ENCODE measurements at places on chromosomes 3 and 15.

DNA sequence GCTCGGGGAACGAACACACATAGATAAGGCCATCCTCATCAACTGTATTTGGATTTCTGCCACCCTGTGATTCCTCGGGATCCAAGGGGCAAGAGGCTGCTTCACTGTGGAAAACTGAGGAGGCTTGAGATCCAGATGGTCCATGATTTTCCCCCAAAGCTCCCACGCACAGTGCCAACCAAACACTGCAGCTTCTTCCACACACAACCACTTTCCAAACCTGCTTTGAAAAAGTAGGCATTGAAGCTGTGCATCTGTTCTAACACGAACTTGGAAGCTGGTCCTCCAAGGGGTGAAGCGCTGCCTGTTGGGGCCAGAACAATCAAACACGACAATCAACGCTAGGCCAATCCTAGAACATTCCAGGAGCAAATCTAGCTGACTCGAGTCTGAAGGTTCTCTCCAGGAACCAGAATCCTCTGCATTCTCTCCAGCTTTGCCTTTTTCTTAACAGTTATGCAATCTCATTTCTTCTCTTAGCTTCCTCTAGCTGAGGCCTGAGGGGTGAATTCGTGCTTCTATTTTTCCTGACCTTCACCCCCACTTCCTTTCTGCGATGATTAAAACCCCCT lies 104.4 kb downstream of the LRRK1 start:
- DNase-seq: no peak

DNA sequence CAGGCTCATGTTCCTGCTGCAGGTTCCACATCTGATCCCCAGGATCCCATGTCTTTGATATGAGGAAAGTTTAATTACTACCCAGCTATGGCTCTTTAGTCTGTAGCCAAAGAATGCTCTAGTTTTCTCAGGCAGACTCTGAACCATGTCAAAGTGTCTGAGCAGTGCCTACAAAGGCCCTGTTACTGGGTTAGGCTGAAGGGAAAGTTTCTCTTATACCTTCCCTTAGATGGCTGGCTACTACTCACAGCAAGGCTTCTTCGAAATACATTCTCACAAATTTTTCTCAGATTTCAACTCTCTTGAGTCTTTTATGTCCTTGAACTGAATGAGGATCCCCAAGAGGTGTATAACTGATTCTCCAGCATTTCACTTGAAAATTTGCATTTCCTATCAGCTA lies 102.4 kb downstream of the NR1D2 start:
- no peak for DNase-seq

GRCh38 chr15:66233487-66234415 lies 19.8 kb downstream of the MEGF11 start:
- DNase-seq: no peak

GRCh38 chr15:65833501-65834205 lies 35.6 kb upstream of the RAB11A start:
- DNase-seq: no peak

GRCh38 chr3:31589228-31589627 lies 56.5 kb downstream of the STT3B start:
- no peak for DNase-seq

DNA sequence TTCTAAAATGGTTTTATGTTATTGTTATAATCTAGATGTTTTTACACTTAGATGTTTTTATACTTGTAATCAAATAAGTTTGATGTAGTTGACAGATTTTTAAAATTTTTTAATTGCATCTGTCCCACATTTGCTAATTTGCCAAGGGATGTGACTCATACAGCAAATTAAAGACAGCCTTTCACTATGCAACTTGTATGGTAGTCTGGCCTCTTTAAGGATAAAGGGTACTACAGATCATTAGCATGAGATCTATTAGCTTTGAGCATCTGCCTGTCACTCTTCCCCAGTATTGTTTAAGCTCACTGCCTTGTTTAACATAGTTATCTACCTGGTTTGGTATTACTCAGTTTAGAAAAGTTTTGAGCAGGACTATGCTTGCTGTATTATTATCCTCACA lies 83.0 kb downstream of the NPTN start:
- DNase-seq: no peak

GRCh38 chr15:46354443-46354842 lies 719.6 kb downstream of the SQOR start:
- DNase-seq: no peak

- no peak for DNase-seq
Measured at GRCh38 chr3:71063773-71064290, 519.7 kb downstream of the FOXP1 start.

- DNase-seq: no peak
Measured at GRCh38 chr15:89807689-89808088, 7.0 kb downstream of the ANPEP start.

- no peak for DNase-seq
Measured at GRCh38 chr15:67745073-67746006, 80.0 kb upstream of the SKOR1 start.

DNA sequence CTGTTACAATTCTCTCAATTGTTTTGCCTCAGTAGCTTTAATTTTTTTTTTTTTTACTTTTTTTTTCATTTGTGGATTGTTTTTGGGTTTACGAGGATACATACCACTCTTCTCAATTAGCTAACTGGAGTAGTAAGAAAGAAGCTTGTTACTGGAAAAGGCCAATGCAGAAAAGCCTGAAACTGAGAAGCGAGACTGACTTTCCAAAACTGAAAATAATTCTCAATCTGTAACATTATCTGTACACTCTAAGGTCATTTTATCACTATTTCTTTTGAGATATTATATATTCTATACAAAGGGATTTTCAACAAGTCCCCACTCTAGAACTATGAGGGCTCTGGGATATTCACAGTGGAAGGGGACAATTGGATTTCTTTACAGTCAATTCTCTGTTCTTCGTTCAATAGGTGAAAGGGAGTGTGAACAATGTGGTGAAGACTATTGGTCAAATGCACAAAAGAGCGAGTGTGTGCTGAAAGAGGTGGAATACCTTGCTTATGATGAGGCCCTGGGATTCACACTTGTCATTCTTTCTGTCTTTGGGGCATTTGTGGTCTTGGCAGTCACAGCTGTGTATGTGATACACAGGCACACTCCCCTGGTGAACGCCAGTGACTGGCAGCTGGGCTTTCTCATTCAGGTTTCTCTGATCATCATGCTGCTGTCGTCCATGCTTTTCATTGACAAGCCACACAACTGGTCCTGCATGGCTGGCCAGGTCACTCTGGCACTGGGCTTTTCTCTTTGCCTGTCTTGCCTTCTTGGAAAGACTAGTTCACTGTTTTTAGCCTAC lies 83.9 kb upstream of the KCNAB1 start:
- DNase-seq: no peak

GRCh38 chr3:131224886-131225550 lies 156.6 kb upstream of the NUDT16 start:
- DNase-seq: no peak

DNA sequence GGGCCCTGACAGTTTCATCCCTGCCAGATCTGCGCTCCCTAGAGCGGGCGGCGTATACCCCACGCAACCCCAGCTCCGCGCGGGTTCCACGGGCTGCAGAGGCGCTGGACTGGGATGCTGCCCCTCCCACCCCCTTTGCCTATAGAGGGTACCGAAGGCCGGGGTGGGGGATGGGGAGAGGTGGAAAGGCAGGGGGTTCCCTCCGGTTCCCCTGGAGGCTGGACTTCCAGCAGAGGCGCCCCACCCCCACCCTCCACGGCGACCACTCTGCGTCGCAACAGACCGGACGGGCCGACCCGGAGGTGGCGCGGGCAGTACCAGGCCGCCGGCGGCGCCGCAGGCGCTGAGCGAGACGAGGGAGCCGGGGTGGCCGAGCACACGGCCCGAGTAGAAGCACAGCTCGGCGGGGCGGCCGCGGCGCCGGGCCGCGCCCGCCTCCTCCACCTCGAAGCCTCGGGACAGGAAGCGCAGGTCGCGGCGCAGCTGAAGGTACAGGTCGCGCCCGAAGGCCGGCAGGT lies 995 bp downstream of the ADAMTS17 start:
- DNase-seq: no peak

DNA sequence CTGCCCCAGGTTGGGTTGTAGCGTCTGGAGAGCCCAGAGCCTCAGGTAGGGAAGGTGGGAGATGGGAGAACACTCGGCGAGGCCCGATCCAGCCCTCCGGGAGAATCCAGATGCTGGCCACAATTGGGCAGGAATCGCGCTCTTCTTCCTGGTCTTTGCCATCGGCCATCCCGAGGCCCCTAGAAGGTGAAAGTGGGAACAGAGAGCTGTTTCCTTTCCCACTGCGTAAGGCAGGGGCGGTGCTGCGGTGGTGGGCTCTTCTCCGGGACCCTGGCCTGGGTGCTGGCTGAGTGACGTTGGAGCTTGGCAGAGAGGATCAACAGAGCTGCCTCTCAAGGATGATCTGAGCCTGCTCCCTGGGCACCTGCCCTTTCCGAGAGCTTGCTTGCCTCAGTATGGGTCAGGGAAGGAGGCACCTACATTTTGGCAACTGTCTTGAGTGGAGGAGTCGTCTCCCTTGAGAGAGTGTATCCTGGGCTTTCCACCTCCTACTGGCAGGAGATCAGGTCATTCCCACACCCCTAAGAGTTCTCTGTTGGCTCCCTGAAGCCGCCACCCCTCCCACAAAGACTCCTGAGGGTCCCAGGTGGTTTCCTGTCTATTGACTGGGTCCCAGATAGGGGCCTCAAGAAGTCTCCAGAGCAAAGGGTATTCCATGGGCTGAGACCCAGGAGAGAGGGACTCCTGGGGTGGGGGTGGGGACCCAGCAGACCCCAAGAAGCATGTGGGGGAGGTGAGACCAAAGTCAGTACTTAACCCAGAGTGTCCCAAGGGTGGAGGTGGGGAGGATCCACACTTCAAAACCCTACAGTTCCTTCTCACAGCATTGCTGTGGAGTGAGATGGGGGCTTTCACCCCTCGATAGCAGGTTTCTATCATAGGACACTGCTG lies 1.6 kb downstream of the C15orf39 start:
- no peak for DNase-seq

GRCh38 chr15:42929306-42929848 lies 8.8 kb upstream of the TTBK2 start:
- DNase-seq: no peak

DNA sequence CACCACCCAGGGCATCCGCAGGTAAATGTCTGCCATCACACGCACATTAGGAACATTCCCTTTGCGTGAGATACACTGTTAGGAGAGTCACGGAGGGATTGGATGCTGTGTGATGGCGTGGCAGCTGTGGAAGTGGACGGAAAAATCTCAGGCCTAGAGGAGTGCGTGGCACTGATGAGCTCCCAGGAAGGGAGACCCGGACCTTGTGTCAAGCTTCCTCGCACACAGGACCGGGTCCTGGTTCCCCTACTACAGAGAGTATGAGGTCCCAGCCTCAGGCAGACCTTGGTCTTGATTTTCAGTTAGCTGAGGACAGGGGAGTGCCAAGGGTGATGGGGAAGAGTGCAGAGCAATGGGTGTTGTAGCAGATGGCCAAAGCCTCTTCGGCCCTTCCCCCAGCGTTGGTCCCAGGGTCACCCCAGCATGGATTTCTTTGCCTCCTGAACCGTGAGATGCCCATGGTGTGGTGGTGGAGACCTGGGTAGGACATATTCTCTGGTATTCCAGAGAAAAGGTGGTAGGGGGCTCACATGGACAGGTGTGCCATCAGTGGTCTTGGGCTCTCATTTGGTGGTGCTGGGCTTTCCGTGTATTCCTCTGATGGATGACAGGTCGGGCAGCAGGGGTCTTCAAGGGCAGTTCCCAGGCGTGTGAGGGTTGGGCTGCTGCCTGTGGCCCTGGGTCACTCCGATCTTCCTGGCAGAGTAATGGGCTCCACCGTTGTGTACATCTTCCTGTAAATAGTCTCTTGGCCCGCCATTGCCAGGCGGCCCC lies 105.1 kb downstream of the SNRPN start:
- DNase-seq: no peak

DNA sequence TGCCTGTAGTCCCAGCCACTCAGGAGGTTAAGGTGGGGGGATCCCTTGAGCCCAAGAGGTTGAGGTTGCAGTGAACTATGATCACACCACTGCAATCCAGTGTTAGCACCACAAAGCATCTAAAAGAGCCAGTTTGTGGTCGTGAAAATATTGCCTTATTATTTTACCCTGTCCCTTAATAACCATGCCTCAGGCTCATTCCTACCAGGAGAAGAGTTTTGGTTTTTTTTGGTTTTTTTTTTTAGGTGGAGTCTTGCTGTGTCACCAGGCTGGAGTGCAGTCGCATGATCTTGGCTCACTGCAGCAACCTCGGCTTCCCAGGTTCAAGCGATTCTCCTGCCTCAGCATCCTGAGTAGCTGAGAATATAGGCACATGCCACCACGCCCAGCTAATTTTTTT lies 17.9 kb upstream of the AVEN start:
- no peak for DNase-seq

DNA sequence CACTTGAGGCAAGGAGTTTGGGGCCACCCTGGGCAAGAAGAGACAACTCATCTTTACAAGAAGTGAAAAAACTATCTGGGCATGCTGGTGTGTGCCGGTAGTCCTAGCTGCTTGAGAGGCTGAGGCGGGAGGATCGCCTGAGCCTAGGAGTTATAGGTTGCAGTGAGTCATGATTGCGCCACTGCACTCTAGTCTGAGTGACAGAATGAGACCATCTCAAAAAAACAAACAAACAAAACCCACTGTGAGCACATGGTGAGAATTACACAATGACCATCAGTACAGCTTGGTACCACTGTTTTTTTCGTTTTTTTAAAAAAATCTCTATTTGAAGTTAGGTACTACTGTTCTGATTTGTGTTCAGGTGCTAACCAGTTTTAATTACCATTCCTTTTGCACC lies 13.6 kb downstream of the VPS39 start:
- peak; percentile 7 for DNase-seq

DNA sequence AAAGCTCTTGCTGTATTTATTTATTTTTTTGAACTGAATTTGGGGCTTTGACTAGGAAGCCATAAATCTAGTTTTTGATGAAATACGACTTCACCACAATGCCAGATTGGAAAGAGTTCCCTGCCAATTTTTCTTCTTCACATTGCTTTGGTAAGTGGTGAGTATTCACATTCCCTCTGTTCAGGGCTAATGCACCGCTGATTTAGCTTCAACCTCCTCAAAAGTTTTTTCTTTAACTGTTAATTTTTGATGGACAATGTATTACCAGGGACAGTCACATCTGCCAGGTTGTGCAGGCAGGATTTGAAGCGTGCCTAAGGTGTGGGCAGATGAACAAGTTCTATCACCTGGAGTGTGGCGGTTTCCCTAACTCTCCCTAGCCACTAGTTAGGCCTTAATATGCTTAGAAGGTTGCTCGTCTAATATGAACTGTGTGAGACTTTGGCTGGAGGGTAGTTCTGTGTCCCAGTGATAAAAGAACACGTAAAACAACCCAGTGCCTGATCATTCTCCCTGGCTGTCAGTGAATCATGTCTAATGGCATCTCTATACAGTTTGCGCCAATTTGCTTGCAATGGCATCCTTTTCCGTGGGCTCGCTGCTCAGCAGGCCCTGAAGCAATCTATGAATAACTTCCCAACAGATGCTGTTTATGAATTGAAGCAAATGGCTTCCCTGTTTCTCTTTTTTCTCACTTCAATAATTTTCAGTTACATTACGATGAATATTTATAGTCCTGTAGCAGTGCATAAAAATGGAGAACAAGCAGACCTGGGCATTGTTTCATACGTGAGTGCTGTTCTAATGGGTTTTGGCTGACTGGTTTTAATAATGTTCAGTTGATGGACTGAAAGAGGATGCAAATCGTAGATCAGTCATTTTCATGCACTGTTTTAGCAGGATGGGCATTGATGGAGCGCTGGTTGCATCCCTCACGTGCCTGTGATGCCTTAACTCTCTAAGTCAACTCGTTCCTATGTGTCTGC lies 243.2 kb upstream of the SUCLG2 start:
- no peak for DNase-seq

GRCh38 chr15:52556524-52557273 lies 12.1 kb downstream of the ARPP19 start:
- DNase-seq: no peak

GRCh38 chr3:100005665-100006393 lies 108.5 kb downstream of the FILIP1L start:
- DNase-seq: no peak
